ENCODE measurements at places on chromosomes 3 and 15.
A peak's percentile ranks its signal among the peaks of the same experiment; 100 is the strongest.

DNA sequence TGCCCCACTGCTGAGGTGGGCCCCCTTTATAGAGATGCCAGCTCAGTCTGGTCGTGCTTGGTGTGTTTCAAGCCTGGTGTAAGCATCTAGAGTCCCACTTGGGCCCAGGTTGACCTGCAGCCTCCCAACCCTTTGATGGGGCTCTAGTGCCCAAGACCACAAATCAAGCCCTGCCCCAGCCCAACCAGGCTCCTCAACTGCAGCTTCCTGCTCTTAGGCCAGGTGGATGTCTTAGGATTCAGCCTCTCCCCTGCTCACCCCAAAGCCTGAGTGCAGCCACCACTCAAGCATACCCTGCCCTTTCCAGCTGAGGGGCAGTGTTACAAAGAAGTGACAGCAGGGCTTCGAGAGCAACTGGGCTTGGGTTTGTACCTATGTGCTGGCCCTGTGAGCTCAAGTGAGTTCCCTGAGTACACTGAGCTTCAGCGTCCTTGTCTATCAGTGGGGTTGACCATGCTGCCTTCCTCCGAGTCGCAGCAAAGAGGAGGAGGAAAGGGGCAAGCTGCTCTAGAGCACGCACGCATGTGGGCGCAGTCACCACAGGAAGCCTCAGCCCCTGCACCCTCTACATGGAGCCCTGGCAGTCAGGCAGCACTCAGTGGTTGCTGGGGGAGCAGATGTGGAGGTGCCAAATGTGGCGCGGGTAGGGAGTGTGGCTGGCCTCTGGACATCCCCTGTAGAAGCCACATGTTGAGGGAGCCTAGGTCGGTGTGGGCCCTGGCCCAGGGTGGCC lies 120.7 kb downstream of the EEFSEC start:
- no peak for DNase-seq

DNA sequence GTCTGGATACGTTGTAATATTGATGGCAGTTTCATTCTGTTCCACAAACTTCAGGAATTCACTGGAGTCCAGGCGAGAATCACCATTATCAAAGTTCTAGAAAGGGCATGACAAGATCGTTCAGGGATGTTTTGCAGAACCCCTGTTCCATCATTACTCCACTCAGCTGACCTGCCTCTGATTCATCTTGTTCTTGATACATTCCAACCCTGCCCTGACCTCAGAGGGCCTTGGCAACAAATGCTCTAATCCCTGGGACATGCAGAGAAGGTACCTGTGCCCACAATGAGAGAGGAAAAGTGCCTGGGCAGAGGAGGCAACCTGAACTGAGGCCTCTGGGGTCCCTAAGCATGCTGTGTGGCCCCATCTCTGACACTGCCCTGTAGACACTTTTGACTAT lies 45.9 kb downstream of the FSTL1 start:
- DNase-seq: no peak

DNA sequence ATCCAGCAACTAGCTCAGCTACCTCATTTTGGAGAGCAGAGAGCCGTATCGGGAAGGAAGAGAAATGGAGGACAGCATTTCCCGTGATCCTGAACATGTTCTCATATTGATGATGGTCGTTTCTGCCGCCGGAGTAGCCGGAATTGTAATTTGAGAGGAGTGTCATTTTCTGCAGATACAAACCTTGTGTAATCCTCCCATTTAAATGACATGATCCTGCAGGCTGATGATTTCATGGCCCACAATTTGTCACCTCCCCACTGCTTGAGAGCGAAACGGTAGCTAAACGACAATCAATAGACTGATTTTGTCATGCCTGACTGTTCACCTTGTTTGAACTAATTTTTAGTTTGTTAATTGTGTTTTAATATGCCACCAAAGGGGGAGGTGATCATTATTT lies 126.5 kb upstream of the CNTN6 start:
- no peak for DNase-seq

- peak; percentile 52 for DNase-seq
Measured at GRCh38 chr15:100601163-100601562, 821 bp downstream of the LINS1 start.

- DNase-seq: no peak
Measured at GRCh38 chr3:124053871-124054270, 61.9 kb upstream of the ROPN1 start.

GRCh38 chr3:33218446-33219174 lies at the start of gene SUSD5:
Gene SUSD5, minus strand, starts transcription at chr3:33218810. Its CDS starts 13 bp downstream, at chr3:33218797.
- DNase-seq: peak; percentile 15

DNA sequence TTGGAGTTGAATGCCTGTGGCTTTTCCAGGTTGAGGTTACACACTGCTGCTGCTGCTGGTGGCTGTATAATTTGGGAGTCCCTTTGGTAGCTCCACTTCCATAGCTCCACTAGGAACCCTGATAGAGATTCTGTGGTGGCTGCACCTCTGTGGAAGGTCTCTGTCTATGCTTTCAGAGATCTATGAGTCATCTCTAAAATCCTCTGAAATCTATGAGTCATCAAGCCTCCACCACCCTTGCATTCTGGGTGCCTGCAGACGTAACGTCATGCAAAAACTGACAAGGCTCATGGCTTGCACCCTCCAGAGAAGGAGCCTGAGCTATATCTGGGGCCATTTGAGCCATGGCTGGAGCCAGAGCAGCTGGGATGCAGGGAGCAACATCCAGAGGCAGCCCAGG lies 1037.0 kb upstream of the CFAP20DC start:
- peak; percentile 12 for DNase-seq

GRCh38 chr3:102450976-102451375 lies 16.2 kb downstream of the ZPLD1 start:
- no peak for DNase-seq

DNA sequence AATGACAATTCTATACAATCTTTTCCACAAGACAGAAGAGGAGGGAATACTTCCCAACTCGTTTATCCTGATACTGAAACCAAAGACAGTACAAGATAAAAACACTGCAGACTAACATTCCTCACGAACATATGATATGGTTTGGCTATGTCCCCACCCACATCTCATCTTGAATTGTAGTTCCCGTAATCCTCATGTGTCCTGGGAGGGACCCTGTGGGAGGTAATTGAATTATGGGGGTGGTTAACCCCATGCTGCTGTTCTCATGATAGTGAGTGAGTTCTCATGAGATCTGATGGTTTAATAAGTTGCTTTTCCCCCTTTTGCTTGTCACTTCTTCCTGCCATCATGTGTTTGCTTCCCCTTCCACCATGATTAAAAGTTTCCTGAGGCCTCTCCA lies 83.9 kb upstream of the PROK2 start:
- no peak for DNase-seq

- DNase-seq: no peak
Measured at GRCh38 chr3:394775-395174, 198.2 kb downstream of the CHL1 start.

- DNase-seq: no peak
Measured at GRCh38 chr3:24462737-24463136, 31.9 kb downstream of the THRB start.

- DNase-seq: no peak
Measured at GRCh38 chr3:145483992-145484391, 677.0 kb downstream of the PLOD2 start.

- DNase-seq: peak; percentile 73
Measured at GRCh38 chr15:33201491-33202231, 7.1 kb upstream of the FMN1 start.

DNA sequence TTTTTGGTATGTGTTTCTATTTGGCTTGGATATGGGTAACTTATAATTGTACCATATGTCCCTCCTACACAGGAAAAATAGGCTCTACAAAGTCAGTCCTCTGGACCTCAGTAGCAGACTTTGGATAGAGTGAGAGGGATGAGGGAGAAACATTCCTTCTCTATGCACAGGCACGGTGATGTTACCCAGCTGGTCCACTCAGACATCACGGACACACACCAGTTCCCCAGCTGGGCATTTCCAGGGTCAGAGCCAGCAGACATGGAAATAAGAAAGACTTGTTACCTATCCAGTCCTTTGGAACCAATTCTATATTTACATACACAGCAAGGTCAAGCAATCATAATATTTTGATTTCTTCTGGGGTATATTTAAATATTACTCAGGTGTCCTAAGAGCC lies 433.1 kb upstream of the KCNMB2 start:
- DNase-seq: no peak

DNA sequence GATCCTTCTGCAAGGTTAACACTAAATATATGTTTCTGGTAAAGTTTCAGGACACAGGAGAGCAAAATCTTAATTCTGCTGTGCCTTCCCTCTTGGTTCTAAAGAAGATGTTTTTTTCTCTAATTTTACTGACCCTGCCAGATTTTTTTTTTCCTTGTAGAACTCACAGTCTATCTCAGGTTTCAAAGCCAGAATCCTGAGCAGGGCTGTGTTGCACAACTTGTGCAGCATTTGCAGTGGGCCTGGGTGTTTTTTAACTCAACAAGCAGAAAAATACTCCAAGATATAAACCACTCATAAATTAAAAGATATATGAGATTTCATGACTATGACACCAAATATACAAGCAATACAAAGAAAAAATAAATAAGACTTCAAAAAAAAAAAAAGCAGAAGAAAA lies 40.2 kb upstream of the ARF4 start:
- DNase-seq: no peak

GRCh38 chr15:71136793-71137518 lies 21.7 kb downstream of the THSD4 start:
- DNase-seq: no peak

All from GM12865 (cell line).